Esophagus squamous epithelium (tissue), 5 donors: ENCODE measurements at places on chromosomes 4 and X. TPM values are rescaled to one million over a fixed set of nuclear protein-coding genes. Genes with fewer than 3 reads are reported as not detected.

GRCh38 chr4:121455285-121455684 is 74.5 kb upstream of the QRFPR start:
- DNase-seq = no peak

DNA sequence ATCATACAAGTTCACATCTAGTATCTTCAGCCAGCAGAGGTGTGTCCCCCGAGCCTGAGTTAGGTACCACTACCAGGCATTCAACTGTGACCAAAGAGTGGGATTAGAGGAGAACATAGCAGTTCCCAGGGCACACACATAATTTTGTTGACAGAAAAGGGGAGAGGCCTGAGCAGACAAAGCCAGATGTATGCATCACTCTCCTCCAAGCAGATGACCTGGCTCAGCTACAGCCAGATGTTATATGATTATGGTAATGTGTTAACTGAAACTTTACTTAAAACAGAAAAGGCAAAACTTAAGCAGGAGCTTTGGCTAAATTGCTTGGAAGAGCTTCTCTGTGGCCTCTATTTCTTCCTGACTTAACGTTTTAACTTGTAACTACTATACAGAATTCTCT is 88.9 kb downstream of the CC2D2A start:
- no peak for DNase-seq

DNA sequence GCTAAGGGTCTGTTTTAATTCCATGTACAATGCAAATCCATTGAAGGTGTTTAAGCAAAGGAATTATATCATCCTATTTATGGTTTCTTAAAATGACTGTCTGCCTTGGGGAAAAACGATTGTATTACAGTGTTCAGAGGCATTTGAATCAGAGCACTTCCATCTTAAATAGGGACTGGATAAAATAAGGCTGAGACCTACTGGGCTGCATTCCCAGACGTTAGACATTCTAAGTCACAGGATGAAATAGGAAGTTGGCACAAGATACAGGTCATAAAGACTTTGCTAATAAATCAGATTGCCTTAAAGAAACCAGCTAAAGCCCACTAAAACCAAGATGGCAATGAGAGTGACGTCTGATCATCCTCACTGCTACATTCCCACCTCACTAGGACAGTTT is 1167.2 kb upstream of the PABPC4L start:
- DNase-seq = no peak

- no peak for DNase-seq
Measured at GRCh38 chrX:136546371-136546781, 14.4 kb downstream of the VGLL1 start.

GRCh38 chr4:100935090-100935489 is 412.2 kb downstream of the PPP3CA start:
- no peak for DNase-seq

GRCh38 chr4:95411371-95412088 is 137.2 kb downstream of the UNC5C start:
- DNase-seq = no peak

DNA sequence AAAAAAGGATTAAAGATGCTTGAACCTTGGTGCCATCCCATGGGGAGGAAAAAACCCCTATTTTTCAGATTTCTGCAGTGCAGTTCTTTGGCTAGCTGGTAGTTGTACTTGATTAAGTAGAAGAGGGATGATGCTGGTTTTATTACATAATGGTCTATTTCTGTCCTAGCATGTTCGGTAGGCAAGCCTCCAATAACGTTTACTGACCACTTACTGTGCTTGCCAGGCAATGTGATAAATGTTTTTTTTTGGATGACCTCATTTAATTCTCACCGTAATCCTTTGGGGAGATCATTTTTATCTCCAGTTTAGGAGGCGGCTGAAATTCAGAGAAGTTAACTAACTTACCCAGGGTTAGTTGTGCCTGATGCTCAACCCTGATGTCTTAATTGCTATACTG is 92.1 kb upstream of the RPA4 start:
- DNase-seq = no peak

DNA sequence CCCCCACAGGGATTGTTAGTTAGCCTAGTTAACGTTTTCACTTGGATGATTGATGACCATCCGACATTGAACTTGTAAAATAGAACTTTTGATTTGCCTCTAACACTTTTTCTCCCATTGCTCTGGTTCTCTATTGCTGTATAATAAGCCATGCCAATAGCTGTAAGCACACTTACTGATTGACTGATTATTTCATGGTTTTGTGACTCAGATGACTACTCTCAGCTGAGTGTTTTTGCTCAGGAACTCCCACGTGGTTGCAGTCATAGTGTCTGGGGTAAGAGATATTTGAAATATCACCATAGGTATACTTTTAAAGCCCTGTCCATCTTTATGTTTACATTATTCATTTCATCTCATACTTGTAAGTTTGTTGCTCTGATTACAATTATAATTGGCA is 1285.5 kb downstream of the STIM2 start:
- DNase-seq = no peak

DNA sequence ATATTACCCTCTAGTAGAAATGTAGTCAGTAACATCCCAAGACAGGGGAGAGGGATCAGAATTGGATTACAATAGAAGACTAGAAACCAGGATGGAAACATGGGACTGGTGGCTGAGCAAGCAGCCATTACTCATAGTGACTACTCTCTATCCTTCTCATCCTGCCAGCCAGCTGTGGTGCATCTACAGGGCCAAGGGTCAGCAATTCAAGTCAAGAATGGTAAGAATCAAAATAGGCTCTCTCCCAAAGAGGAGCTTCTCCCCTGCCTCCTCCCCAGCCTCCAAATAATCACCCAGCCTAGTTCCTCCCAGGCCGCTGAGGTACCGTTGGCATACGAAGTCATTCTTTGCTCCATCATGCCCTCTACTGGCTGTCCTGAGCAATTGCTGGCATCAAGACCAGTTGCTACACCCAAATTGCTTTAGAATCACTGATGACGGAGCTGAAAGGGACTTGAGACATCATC is 19.4 kb downstream of the AWAT2 start:
- DNase-seq = no peak

DNA sequence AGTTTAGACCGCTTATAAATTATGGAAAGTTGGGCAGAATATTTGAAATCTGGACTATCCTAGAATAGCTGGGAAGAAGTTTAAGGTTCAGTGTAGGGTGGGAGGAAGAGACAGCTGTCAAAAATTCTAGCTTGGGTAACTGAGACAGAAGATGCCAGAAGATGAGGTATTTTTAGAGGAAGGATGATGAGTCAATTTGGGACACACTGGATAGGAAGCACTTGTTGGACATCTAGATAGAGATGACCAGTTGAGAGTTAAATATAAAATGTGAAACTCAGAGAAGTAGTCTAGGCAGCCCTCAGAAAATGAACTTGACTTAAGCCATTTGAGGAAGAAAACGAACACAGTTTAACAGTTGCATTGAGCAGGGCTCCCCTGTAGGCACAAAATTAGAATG is 137.9 kb upstream of the MAP9 start:
- DNase-seq = no peak

- no peak for DNase-seq
Measured at GRCh38 chrX:20267607-20267930, 860 bp upstream of the RPS6KA3 start.

UCP1 gene
- total RNA-seq = not detected

PLK4 gene
- total RNA-seq = 11.9 TPM

SFRP2 gene
- 18.3 TPM for total RNA-seq
